ENCODE measurements at places on chromosomes 2 and 18.

DNA sequence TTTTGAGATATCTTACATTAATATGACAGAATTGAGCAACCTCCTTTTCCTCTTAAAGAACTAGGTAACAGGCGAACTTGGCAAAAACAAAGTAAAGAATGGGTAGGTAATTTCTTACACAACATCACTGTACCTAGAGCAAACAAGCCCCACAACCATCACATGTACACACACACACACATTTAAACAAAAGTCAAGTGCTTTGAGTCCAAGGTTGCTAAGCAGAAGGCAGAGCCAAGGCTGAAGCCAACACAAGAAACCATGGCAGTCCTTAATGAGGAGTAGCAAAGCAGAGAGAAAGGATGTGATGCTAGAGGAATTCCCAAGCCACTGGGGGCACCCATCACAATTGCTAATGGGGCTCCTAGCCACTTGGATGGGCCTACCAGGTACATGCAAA is 164.1 kb downstream of the PAX3 start:
- no peak for DNase-seq

DNA sequence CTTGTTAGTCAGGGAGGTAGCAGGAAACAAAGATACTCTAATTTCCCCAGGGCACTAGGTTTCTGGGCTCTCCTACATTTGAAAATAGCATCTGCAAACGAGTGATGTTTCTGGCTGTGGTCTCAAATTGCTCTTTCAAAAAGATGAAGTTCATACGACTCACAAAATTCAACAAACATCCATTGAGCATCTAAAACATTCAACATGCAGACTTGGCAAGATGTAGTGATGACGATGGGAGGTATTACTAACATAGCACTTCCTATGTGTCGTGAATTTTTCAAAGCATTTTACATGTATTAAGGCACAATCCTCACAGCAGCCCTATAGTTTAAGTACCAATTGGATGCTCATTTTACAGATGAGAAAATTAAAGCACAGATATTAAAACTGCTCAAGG is 5.2 kb downstream of the CCBE1 start:
- DNase-seq = no peak

DNA sequence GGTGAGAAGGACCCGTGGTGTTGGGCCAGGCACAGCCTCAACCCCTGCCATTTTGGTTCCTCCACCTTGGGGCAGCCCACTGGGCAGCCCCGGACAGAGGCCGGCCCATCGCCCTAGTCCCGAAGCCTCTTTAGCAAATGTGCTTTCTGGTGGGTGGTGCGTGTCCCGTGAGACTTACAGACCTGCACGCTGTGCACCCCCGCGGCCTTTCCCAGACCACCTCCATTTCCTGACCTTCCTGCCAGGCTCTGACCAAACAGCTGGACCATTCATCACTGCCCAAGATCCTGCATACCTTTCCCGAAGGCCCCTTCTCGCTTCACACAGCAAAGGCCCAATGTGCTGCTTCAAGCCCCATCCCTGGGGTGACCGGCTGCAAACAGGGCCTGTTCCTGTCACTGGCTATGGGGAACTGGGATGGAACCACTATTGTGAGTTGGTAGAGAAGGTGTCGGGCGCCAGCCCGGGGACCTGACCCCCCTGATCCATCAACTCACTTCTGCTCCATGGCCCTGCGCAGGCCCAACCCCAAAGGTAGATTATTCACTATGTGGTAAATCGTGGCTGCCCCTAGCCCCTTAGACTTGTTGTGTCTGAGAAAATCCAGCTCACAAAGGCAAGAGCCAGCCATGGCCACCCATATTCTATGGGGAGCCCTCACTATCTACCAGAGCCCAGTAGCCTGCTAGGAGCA is 341.0 kb downstream of the EIPR1 start:
- DNase-seq = no peak

DNA sequence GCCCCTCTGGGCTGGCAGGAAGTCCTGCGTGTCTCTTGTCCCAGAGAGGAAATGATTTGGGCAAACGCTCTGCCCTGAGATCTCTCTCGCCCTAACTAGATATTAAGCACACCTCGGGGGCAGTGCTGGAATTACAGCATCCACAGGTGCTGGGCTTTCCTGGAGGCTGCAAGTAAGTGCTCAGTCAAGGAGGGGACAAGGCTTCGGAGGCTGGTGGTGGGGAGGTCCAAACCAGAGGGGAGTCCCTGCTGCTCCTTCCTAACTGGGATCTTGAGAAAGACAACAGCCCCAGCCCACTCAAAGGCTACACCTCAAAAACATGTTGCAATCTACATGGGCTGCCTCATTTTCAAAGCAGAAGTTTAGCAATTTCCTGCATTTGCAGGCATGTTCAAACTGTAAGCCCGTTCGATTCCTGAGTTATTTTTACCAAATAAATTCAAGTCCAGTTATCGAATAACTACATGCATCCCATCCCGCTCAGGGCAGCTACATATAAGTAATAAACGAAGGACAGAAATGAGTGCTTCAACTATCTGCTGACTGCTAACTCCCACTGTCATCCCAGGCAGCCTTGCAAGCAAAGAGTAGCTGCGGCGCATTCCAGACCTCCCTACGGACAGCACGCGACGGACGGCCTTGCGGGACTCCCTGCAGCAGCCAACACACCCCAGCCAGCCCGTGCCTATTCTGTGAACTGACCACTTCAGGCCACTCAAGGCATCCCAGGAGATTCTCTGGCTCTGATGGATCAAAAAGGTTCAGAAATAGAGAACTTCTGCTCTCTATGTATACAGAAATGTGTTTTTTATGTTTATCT is 27.5 kb downstream of the ZNF516 start:
- DNase-seq = no peak

- no peak for DNase-seq
Observed at GRCh38 chr2:24910245-24910644, 9.8 kb downstream of the ADCY3 start.

DNA sequence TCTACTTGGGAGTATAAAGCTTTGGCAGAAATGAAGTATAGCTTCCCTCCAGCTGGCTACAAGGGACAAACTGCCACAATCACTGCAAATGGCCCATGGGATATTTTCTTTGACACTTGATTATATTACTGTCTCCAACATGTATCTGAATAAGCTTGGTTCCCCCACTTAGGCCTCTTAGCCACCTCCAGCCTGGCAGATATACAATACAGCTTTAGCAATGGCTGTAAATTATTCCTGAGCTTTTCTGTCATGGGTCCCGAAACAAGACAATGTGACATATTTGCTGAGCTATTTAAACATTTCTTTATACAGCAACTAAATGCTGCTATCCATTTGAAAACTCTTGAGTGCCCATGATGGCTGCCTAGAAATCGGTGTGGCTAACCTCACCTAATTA is 406.2 kb downstream of the SUCLG1 start:
- DNase-seq = no peak

DNA sequence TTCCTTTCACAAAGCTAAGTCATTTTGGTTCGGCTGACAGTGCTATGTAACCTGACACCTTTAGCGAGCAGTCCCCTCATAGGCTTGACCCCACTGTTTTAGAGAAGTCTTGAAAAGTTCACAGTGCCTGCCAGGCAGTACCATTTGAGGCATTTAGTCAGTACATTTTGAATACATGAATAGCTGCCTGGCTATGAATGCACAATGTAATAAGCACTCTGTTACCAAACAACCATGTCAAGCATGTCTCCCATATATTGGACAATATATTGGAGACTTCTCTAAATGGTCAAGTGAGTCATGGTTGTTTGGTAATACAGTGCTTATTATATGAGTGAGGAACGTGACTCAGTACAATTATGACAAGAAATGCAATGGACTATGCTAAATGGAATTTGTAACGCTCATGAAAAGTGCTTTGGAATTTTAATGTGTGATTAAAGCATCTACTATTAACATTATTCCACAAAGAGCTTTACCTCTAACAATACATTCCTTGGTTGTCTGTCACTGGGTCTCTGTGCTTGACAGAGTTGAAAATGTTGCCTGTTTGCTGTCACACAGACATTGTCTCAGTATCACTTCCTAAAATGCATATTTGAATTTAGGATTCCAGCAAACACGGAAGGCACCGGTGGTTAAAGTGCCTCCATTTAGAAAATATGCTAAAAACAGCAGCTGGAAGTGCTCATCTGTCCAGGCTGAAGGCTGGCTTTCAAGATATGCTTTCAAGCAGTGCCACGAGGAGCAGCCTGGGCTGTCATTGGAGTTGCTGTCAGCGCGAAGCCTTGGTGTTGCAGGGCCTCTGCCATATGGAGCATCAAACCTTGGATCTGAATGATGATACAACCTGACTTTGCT is 458.6 kb downstream of the FBXO15 start:
- DNase-seq = no peak

GRCh38 chr2:33411765-33412164 is 64.7 kb upstream of the RASGRP3 start:
- peak; percentile 84 for DNase-seq

DNA sequence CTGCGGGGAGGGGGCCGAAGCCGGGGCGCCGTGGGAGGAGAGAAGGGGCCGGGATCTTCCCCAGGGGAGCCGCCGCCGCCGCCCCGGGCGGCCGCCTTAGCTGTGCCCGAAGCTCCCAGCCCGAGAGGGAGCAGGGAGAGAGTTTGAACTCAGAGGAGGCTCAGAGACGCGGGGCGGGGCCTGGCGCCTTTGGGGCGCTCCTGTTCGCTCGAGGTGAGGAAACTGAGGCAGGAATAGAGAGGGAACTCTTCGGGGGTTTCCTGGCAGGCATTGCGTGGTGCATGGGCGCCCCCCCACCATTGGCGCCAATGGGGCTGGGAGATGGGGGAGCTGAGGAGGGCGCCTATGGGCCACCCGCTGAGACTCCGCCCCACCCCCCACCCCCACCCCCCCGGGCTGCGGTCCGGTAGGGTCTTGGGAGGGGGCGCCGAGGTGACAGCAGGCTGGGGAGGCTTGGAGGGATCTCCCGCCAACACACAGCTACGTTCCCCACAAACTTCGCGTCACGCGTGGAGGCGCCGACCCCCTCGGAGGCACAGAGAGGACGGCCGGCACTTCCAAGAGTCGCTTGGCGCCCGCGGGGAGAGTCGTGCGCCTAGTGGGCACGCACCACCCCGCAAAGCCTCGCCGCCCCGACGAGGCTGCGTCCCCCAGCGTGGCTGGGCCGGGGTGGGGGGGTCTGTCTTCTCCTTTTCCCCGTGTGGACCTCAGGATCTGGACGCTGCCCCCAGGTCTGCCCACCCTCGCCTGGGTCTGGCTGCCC is 680 bp downstream of the CTDSP1 start:
- no peak for DNase-seq

DNA sequence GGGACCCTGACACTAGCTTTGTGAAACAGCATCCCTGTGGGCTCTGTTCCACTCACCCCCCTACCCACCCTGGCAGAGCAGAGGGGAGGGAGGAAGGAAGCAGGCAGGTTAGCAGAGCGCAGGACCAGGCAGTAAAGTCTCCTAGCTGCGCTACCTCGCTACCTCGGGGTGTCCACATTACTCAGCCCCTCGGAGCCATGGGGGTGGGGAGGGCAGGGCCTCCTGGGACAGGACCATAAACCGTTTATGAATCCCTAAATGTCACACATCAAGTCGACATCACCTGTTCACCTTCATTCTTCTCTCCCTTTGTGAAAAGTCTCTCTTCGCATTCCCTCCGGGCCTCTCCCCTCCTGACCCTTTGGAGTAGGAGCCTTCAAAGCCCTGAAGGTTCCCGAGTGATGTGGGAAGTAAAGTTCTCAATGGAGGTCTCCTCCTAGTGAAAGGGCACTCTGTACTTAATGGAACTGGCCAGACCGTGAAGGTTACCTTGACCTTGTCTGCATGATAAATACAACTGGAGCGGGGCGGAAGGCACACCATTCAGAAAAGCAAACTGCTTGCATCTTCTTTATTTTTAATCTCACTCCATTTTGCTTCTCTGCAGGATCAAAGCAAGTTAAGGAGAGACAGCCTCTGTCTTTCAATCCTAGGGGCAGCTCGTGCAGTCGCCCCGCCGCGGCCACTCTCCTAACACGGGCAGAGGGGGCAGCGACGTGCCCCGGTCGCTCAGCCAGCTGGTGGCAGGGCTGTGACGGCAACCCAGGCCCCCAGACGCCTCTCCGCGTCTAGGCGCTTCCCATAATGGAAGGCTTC is 23.7 kb upstream of the SMAD7 start:
- no peak for DNase-seq

DNA sequence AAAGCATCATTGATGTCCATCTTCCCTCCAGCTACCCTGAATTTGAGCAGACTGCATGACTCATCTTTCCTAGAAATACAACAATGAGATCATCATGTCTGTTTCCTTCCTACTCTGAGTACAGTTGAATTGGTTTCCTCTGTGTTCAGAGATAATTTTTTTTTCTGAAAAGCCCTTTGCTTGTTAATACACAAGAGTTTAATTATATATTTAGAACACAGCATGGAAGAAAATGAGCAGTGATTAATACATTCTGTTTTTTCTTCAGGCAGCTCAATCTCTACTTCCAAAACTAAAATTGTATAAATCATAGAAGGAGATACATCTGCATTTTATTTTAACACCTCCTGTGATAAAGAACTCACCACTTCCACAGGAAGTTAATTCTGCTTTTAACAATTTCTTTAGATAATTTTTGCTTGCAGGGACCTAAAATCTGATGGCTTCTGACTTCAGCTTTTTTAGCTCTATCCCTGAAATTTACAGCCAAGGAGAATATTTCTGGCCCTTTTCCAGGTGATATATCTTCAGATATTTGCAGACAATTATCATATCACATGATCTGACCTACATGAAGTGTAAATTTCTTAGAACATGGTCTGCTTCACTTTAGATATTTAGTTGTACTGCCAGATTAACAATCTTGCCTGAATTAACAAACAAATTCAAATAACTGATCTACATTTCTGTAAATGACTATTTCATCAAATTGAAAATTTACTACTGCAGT is 249.0 kb downstream of the TRIB2 start:
- peak; percentile 74 for DNase-seq

DNA sequence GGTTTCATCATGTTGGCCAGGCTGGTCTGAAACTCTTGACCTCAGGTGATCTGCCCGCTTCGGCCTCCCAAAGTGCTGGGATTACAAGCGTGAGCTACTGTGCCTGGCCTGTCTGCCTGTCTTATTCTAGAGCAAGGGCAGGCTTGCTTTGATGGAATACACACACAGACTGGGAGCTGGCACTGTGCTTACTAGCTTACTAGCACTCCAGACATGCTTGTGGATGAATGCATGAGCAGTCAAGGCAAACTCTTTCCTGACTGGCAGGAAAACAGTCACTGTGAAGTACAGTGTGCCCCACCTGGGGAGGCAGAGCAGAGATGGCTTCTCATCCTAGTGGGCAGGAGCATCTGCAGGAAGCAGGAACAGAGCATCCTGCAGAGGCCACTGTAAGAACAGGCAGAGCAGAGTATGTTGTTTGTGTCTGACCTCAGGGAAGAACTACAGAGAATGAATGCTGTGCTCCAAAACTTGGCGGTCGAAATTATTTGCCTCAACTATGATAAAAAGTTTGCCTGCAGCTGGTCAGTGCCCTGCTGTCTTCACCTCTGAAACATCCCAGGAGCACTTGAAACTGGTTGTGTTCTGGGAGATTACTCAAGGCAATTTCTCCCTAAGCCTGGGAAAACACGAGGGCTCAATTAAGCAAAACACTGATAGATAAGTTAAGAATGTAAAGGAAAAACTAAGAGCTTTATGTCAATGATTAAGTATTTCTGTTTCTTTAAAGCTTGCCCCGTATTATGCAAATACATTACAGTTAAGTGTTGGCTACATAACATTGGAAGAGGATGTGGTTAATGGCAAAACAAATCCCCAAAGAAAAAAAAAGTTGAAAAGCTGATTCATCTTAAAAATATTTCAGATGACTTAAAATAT is 102.4 kb downstream of the VAPA start:
- DNase-seq = no peak

- DNase-seq = no peak
Observed at GRCh38 chr2:176812246-176812775, 400.3 kb upstream of the HNRNPA3 start.

GRCh38 chr18:67966224-67966623 is 449.7 kb upstream of the DSEL start:
- no peak for DNase-seq

GRCh38 chr2:240387669-240388358 is 47.6 kb upstream of the GPC1 start:
- peak; percentile 76 for DNase-seq

Measured in SHP77 (cell line).